ENCODE measurements at places on chromosomes 2 and 18.

- DNase-seq, result no peak
These were observed 84.6 kb downstream of the SMAD7 start for GRCh38 chr18:48866028-48866733.

GRCh38 chr18:31329787-31330438 is 12.0 kb downstream of the DSG1 start:
- DNase-seq, result no peak

GRCh38 chr2:206000776-206001175 is 85.2 kb downstream of the INO80D start:
- DNase-seq, result no peak

DNA sequence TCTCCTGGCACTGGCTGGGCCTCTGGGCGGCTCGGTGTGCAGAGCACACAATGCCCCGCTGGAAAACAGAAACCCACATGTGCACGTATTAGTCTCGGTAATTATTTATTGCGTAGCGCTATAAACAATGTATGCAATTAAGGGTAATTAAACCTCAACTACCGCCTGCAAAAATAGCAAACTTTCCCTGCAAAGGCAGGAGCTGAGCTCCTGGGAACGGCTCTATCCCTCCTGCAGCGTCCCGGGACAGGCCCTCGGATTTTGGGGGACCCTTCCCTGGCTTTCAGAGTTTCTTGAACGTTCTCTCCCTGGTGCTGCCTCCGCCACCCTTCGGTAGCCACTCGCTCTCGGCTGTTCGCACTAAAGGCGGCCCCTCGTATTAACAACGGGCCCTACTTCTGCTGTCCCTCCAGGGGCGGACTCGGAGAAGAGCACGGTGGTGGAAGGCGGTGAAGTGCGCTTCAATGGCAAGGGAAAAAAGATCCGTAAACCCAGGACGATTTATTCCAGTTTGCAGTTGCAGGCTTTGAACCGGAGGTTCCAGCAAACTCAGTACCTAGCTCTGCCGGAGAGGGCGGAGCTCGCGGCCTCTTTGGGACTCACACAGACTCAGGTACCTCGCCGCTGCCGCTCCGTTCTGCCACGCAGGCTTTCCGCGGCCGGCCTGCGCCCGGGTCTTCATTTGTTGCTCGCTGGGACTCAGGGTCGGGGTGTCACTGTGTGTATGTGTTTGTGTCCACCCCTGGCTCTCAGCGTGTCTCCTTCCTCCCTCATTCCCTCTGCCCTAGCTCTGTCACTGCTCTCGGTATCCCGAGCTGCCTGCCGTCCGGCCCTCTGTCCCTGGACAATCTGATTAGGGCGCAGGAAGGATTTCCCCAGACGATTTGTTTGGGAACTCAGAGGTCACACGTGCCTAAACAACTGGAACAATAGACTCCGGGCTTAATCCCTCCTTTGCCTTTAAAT is 1.2 kb downstream of the DLX1 start:
- DNase-seq, result no peak

- peak; percentile 100 for DNase-seq
These were observed at the start of gene ROCK1 for GRCh38 chr18:21111346-21112139. Gene ROCK1, minus strand, starts transcription at chr18:21111813. Its CDS starts 903 bp downstream, at chr18:21110910.

DNA sequence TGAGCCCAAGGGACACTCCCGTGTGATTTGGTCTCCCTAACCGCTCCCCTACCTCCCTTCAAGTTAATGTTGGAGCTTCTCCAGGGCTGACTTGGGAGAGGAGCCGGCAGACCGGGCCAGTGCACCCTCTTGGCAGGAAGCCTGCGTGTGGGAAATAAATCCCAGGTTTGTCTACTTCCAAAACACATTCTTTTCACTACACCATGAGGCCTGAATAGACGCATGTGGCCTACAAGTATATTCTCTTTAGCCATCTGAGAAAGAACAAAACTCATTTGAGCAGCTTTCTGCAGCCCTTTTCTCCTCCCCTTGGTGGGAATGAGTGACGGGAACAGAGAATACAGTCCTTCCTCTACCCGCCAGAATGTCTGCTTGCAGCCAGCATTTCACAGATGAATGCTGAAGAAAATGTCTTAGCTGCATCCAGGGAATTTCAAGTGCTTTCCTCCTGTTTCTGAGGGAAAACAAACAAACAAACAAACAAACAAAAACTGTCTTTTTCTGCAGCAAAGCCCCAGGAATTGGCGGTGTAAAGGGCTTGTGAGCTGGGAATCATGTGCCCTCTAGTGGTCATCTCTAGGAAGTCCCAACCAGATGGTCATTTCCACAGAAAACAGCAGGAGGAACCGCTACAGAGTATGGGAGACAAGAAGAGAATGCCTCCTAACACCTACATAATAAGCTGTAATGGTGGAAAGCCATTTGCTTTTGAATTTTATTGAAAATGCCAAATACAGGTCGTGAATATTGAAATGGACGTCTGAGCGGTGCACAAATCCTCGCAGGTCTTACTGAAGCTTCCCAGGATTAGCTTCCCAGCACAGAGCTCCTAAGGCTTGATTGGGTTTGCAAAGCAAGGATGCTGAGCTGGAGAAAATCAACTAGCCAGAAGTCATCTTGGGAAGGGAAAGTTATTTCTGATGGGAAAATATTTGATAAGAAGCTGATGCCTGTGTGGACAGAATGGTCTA is 41.2 kb upstream of the DAPL1 start:
- DNase-seq, result no peak

- DNase-seq, result no peak
These were observed 35.4 kb upstream of the CYP26B1 start for GRCh38 chr2:72183016-72183415.

- DNase-seq, result no peak
These were observed 2.3 kb upstream of the ARHGAP25 start for GRCh38 chr2:68732036-68732932.

GRCh38 chr2:188475945-188476344 is 184.3 kb downstream of the GULP1 start:
- DNase-seq, result no peak

- no peak for DNase-seq
These were observed 419.1 kb downstream of the SLC4A3 start for GRCh38 chr2:220046507-220046906.

DNA sequence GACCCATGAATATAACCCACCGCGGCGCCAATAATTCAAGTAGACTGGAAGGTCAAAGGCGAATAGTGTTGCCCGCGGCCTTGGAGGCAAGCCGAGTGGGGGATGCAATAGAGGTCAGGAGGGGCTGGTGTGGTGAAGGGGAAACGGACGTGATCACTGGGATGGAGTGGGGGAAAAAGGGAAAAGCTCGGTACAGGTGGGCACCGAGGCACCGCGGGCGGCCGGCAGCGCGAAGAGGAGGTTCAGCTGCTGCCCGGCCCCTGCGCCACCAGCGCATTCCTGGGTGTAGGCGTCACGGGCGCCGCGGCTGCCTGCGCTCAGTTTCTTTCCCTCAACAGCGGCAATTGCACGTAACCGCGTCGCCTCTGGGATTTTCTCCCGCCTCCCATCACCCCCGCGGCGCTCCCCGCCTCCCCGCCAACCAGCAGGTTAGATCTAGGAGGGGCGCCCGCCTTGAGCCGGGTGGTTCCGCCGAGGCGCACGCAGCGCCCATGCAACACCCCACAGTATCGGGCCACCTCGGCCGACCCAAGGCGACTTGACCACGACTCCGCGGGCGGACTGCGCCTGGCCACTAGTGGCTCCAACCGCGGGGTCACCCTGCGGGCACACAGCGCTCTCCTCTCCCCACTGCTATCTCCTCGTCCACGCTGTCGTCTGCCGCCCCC is 1.5 kb downstream of the RND3 start:
- DNase-seq, result peak; percentile 84

- DNase-seq, result no peak
These were observed 326.2 kb upstream of the MEX3C start for GRCh38 chr18:51523671-51524070.

DNA sequence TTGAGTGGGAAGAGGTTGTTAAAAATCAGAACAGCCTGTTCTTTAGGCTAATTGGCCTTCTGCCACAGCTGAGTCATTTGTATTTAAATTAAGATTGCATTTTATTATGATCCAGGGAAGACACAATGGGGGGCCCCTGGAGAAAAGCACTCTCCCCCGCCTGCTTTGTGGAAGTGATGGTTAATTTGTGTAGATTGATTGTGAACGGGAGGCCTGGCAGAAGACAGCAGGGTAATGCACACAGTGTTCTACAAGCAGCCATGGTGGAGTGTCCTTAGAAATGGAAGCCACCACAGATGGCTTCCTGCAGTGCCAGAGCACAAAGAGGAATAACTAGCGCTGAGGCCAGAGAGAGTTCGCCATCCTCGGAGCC is 19.6 kb downstream of the RAMP1 start:
- no peak for DNase-seq

DNA sequence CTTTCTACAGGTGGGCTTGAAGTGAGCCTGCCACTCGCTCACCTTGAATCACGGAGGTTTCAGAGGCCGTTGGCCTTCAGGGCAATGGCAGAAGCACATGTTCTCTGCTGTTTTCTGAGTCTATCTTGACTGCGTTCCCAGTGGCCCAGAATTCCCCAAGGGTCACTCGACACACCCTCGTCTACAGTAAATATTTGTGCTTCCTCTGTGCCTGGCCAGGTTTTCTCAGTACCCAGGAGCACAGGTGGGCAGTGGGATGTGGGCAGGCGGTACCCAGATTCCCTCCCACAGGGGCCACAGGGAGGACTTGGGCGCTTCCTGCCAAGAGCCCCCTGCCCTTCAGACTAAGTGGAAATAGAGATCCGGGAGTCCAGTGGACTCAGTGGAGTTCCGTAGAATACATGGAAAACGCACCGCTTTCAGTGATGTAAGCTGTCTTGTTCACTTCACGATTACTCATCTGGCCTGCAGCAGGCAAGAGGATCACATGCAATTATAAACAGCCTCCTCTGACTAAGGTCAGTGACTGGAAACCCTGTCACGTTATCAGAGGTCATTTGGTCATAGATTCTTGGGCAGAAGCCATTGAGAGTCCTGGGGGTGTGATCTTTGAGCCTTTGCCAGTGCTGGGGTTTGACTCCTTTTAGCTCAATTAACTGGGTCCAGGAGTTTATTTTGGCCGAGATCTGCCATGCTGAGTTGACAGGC is 179.8 kb downstream of the NEDD4L start:
- DNase-seq, result peak; percentile 76

GRCh38 chr2:195515551-195515950 is 141.5 kb upstream of the SLC39A10 start:
- DNase-seq, result no peak

- no peak for DNase-seq
These were observed 226.1 kb upstream of the CCDC68 start for GRCh38 chr18:55185391-55185790.

DNA sequence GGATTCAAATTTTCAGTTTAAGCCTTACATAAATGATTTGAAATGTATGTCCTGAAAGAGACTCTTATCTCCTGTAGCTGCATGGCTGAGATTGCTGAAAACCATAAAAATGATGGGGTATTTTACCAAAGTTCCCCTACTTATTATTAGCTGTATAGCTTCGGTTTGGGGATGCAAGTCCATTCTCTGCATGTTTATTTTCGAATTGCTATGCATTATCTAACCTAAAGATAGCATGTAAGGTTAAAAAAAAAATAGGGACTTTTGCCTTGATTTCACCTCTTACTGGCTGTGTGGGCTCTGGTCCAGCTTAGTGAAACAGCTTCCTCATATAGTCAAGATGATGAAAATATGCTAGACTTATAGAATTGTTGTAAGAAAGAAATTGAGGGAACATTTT is 14.0 kb upstream of the ACOXL start:
- no peak for DNase-seq

DNA sequence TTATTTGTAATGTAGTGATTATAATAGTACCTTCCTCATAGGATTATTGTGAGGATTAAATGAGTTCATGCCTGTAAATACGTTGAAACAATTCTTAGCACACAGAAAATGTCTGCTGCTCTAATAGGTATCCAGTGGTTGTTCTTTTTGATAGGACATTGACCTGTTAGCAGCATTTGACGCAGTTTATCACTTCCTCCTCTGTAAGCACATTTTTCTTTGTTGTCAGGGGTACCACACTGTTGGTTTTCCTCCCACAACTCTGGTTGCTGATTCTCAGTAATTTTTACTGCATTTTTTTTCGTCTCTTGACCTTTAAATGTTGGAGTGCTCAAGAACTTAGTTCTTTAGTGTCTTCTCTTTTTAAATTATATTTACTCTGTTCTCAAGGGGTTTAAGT is 15.4 kb downstream of the PPM1B start:
- no peak for DNase-seq

- no peak for DNase-seq
These were observed 42.3 kb upstream of the MRPL33 start for GRCh38 chr2:27729198-27729597.

DNA sequence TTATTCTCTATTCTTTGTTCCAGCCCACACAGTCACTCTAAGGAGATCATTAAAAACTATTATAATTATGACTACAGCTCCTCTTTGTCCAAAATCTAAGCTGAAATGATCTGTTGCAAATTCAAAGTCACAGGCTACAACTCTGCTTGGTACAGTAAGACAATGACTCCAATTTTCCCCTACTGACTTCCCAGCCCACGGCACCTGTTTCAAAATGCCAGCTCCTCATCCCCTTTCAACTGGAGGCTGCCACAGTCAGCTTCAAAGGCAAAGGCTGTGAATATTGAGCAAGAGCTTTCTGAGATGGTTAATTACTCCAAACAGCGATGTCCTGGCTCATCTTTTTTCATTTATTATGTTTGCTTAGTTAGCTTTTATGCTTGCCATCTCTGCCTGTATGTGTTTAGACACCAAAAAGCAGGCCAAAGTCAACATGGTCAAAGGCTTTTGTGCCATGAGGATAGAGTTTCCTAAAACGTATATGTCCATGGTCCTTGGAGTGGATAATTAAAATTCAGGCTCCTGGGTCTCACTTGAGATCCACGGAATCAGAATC is 141.1 kb downstream of the DOCK10 start:
- DNase-seq, result no peak

GRCh38 chr2:238706163-238706562 is 141.7 kb upstream of the TWIST2 start:
- no peak for DNase-seq

GRCh38 chr2:219368690-219369191 is 19.0 kb downstream of the DNPEP start:
- DNase-seq, result no peak

DNA sequence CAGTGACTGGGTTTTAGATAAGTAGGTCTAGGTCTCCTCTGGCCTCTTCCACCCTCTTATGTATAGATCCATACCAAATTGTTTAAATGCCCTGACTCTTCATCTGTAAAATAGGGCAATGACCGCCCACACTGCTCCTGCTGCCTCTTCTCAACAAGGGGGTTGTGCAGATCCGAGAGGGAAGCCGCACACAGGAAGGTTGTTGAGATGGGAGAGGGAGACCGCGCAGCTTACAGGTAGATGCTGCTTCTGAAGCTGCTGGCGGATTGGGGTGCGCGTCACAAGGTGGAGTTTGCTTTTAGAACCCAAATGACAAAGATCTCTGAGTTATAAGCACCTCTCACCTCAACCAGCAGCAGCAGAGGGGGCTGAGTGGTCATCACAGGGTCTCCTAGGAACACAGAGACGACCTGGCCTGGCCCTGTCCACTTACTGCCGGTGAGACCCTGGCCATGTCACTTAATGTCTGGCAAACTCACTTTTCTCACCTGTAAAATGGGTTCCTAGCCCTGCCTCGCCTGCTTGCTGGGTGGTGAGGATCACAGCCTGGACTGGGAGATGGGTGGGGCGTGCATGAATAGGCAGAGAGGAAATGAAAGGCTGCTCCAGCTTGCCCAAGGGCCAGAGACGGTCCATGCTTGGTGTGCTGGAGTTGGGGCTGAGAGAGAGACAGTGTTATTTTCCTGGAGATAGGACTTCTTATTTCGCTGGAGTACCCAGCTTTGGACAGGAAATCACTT is 251.3 kb downstream of the EIPR1 start:
- peak; percentile 34 for DNase-seq
